ENCODE measurements at places on chromosomes 11 and 22.

- DNase-seq = no peak
These were observed 145.8 kb downstream of the LUZP2 start for GRCh38 chr11:24642648-24643047.

DNA sequence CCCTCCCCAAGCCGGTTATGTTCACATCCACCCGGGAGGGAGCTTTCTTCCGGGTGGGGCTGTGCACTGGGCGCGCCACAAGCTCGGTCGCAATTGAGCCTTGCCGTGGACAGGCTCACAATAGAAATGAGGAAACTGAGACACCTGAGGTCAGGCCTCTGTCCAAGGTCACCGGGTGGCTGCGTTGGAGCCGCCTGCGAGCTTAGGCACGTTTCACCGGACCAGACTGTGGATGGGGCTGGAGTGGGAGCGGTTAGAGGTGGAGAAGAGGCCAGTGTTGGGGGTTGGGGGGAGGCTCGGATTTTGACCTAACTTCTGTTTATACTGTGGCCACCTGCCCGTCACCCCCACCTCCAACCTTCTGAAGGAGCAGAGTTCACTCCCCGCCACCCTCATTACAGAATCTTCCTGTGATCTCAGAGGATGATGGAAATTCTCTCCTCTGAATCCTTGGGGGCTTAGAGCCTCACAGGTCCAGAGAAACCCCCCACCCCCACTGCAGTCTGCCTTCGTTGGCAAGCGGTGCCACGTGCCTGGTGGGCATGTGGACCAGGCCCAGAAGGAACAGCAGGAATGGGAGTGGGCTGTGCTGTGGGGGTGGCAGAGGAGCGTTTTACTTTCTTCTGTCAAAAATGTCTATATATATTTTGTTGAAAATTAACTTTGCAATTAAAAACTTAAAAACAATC, 631 bp upstream of the NPTXR start:
- no peak for DNase-seq

DNA sequence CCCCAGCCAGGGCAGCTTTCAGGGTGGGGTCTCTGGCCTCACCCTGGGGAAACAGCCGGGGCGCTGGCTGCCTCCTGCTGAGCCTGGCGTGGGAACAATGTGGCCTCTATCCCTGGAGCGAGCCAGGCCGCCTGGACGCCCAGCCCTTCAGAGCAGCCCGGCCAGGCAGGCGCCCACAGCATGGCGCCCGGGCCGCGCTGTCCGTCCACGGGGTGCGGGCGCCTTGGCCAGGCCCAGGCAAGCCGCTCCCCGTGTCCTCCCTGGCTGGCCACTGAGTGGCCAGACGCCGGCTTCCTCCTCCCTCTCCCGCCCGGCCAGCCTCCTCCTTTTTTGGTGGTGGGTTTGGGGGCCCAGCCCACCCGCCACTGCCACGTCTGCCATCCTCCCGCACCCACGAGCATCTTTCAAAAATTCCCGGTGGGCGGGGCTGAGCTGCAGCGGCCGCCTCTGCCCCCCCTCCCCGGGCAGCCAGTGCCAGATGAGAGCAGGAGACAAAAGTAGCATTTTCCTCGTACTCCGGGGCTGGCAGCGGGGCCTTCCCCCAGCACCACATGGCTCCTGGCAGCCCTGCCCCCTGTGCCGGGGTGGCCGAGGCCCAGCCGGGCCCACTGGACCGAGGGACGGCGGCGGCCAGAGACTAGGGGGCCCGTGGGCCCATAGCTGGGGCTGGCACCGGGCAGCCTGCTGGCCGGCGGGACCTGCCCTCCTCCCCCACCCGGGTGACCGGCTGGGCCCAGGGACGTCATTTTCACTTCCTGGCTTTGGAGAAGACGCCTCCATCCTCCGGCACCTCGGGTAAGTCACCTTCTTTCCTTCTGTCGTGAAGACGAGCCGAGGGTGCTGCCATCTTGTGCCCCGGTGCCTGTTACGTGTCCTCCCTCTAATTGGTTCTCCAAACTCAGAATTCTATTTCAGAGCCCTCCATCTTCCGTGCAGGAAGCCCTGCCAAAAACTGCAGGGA, 70.2 kb upstream of the PPARA start:
- no peak for DNase-seq

GRCh38 chr11:134632347-134633119, 220.5 kb upstream of the B3GAT1 start:
- no peak for DNase-seq

DNA sequence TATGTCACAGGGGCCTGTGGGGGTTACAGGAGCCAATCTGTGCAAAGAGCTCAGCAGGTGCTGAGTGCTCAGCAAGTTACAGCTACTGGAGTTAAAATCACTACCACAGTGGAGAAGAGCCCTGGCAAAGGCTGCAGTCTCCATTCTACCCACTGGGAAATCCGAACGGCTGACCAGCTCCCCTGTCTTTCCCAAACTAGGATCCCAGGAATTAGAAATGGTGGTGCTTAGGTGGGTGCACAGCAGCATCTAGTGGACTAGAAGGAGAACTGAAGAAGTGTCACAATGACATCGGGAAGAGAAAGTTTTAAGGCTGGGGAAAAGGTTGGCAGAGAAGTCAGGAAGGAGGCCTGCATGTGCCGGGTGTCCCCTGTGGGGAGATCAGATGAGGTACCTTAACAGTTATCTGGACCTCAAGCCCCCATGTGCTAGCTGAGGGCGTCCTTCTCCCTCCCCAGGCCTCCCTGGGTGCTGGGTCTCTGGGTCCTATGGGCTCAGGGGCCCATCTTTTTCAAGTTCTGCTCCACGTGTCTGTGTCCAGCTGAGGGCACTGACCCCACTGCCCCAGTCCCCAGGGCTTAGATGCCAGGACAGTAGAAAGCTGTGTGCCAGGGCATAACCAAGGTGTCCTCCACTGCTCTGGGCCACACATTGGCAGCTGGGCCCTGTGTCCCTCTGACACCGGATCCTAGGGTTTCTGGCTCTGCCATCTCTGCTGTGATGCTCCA, 1.9 kb downstream of the PIWIL3 start:
- no peak for DNase-seq

GRCh38 chr11:1559111-1559951, 12.7 kb downstream of the DUSP8 start:
- DNase-seq = no peak

DNA sequence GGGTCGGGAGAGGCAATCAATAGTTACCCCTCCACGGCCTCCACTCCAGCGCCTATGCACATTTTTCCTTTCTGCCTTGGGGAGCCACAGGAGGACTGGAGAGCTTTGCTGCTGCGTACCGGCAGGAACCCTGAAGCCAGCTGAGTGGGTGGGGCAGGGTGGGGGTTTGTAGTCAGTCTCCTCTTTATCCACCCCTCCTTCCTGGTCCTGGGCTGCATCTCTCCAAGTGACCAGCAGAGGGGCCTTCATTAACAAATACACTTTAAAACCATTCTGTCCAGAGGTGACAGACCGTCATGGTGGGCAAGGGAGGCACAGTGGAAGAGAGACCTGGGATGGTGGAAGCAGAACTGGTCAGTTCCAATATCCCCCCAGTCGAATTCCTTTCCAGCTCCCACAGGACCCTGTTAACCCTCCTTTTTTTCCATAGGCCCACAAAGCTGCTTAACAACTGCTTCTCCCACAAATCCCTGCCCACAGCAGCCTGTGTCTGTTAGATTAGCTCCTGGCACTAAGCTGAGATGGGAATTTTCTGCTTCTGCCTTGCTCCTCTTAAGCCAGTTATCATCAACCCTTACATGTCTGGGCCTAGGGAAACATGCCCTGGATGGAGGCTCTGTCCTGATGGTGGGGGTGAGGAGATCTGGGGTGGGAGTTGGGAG, 3.9 kb upstream of the ABCG4 start:
- no peak for DNase-seq

DNA sequence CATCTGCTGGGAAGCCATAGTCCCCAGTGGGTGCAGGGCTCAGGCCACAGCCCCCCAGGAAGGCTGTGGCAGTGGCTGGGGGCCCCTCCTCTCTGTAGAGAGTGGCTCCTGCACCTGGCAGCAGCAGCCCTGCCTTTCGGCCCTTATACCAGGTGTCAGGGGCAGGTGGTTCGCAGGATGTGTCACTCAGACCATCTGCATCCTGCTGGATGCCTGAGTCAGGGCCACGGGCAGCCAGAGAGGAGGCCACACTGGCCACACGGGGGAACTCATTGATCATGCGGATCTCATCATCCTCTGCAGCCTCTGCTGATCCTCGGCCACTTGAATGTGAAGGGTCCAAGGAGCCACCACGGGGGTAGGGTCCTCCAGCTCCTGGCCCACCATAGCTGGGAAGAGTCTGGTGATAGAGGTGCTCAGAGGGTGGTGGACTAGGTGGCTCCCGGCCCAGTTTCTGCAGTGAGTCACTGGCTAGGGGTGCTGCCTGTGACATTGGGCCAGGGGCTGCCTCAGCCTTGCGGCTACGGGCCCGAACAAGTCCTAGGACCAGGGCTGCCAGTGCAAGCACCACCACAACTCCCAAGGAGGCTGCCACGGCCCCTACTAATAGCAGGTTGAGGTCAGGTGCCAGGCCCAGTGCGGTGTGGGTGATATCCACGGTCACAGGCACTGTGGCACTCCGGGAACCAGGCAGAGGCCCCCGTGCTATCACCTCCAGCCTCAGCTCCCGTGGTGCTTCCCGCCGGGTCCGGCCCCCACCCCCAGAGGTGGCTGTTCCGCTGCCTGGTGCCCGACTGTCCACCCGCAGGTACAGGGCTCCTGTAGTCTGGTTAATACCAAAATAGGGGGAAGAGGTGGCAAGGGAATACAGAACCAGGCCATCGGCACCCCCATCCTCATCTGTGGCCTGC, 3.3 kb upstream of the TPP1 start:
- no peak for DNase-seq

- no peak for DNase-seq
These were observed at the start of gene MISFA for GRCh38 chr11:18599739-18600230. Gene MISFA, plus strand, starts transcription at chr11:18599789. Its CDS starts 140 bp downstream, at chr11:18599929.

- DNase-seq = no peak
These were observed 87.8 kb upstream of the BMAL1 start for GRCh38 chr11:13189561-13190426.

GRCh38 chr22:36377022-36377631, 10.6 kb downstream of the MYH9 start:
- no peak for DNase-seq

GRCh38 chr11:118065384-118065783, 11.5 kb upstream of the TMPRSS4 start:
- no peak for DNase-seq

DNA sequence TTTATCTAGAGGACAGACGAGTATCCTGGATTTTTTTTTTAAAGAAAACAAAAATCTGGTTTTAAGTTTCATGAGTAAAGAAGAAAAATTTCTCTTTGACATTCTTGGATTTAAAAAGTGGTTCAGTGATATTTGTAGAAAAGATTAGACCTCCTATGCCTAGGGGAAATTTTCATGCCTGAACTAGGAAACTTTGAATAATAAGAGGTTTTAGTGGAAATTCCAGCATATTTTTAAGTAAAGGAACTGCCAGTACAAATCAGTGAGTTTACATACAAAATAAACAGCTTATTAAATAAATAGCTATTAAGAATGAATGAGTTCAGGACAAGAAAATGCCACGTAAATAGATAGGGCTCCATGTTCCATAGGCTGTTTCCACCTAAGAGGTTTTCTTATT, 17.5 kb downstream of the JAM3 start:
- DNase-seq = no peak

GRCh38 chr11:4522752-4523151, 22.2 kb upstream of the OR52M1 start:
- DNase-seq = no peak

DNA sequence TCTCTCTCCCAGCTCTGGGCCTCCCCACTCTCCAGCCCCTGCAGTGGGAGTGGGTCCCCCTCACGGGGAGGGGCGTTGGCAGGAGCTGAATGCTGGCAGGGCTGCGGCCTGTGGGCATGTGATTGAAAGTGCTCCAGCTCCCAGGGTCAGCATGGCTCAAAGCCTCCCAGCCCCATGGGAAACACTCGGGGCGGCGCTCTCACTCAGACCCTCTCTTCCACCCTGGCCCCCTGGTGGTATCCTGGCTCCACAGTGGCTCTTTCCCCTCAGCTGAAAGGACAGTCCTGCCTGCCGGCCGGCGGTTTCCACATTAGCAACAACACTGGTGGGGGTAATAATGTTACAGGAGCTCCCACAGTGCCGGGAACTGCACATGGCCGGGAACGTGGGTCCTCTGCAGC, 35.5 kb downstream of the POLR3H start:
- DNase-seq = no peak

DNA sequence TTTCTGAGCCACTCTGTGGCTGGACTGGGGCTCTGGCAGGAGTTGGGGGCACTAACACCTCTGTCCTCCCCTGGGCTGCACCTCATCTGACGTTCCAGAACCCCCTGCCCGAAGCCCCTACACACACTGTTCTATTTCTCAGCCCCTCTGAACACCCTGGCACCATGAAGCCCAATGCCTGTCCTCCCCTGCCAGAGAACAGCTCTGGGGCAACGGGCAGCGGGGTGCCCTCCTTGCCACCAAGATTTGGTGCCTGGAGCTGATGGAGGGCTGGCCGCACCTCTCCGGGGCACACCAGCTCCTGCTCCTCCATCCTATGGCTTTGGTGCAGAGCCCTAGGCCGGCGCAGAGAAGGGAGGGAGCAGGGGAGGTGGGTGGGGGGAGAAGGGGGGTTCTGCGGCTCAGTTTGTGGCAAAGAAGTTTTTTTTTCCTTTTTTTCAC, 16.3 kb downstream of the DUSP8 start:
- no peak for DNase-seq

GRCh38 chr11:77372726-77373125, 71.2 kb upstream of the GDPD4 start:
- no peak for DNase-seq

DNA sequence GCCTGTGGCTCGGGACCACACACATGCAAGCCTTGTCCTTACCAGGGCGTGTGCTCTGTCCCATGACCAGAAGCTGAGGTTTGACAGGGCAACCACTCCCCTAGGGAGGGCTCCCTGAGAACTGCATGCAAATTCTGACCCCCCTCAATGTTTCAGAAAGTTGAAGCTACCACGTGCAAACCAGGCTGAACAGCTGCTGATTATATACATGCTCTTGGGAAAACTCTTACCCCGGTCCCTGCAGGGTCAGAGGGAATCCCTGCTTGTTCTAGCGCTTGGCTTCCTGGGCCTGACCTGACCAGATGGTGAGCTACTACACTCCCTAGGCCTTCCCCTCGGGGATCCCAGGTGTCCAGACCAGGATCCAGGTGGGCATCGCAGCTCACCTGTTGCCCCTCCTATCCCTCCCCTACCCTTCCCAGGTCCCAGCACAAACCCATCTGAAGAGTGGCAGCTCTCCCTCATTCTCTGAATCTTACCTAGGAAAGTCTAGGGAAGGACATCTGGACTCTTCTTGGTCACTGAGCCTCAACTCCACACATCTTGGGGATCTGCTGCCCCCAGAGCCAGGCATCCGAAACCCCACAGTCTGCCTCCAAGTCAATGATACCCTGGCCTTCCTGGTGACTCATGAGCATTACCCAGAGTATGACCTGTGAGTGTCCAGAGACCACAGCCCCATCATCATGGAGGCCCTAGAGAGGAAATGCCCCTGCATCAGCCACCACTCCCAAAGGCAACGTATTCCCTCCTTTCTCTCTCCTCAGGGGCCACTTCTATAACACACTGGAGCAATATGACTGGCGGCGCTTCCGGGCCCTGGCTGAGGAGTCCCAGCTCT, 61.5 kb downstream of the BTG4 start:
- DNase-seq = no peak

GRCh38 chr11:118572981-118573550, 857 bp downstream of the ARCN1 start:
- no peak for DNase-seq

Data from NCI-H1436 treated with DMSO at 0.1 percent for 48 hours (cell line).